OCI-LY7 (cell line): ENCODE measurements at places on chromosomes 5 and 9.

DNA sequence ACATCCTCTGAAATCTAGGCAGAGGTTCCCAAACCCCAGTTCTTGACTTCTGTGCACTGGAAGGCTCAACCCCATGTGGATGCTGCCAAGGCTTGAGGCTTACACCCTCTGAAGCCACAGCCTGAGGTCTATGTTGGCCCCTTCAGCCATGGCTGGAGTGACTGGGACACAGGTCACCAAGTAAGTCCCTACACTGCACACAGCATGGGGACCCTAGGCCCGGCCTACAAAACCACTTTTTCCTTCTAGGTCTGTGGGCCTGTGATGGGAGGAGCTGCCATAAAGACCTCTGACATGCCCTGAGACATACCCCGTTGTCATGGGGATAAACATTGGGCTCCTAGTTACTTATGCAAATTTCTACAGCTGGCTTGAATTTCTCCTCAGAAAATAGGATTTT is 418.8 kb upstream of the CCNH start:
- no peak for DNase-seq

DNA sequence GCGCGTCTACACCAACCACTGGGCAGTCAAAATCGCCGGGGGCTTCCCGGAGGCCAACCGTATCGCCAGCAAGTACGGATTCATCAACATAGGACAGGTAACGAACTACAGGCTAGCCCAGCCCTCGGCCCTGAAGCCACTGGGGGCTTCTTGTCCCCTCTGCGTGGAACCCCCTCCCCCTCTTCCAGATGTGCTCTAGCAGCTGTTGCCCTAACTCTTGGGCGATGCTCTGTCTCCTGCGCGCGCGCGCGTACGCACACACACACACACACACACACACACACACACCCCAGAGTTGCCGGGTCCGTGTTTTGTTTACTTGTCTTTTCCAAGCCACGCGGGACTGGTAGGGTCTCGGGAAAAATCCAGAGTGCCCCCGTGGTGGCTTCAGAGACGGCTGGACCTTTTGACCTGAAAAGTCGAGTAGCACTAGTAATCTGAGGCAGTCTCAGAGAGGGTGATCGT is 836 bp downstream of the PCSK5 start:
- no peak for DNase-seq

- no peak for DNase-seq
These were observed 33.6 kb downstream of the HTR4 start for GRCh38 chr5:148620696-148621095.

GRCh38 chr5:14326035-14326903 is 183.1 kb downstream of the TRIO start:
- DNase-seq = no peak

DNA sequence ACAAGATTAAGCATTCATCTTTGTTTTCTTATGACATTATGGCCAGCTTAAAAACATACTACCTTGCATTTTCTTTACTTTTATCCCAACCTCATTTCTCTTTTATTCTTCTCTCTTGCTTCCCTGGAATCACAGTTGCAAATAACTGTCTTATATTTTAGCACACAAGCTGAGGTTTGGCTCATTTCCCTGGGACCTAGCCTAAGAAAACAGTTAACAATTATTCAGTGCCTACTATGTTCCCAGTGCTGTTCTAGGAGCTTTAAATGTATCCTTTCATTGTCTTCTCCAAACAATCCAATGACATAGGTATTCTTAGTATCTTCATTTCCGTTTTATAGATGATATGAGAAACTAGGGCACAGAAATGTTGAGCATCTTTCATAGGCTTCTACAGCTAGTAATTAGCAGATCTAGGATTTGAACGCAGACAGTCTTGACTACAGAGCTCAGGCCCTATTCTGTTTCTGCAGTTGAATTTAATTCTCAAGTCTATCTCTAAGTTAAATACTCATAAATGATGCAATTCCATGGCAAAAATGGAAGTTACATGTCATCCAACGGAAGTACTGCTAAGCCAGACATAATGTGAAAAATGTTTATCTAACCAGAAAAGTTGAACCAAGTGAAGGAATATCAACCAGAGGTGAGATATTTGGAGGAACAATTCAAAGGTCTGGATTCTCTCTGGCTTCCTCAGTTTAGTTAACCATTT is 52.3 kb upstream of the MTAP start:
- DNase-seq = no peak

DNA sequence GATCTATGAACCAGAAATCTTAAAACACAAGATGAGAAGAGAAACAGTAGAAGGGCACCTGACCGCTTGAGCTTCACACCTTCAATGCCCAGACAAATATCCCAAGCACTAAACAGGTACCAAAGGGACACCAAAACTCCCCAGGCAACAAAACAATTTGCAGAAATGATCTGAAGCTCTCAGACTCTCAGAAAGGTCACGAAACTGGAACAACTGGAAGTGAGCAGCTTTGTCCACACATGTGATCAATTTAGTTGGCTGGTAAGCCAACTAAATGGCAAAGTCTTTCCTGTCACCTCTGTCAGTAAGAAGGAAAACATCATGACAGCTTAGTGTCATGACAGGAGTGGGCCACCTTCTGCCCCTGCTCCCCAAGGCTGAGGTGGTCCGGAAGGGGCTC is 4.1 kb downstream of the IPPK start:
- DNase-seq = no peak

DNA sequence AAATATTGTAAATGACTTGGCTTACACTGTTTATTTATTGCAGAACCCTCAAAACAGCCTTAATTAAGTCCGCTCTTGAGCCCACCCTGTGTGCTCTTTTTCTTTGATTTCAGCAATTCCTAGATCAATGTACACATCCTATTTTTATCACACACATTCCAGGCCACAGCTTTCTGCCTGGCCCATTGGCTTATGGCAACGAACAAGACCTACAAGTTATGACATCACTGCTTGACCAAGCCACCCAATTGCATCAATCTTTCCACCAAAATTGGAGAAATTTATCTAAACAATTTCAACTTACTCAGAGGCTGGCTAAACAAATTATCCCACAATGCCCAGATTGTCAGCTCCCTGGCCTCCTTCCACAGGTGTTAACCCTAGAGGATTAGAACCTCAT is 158.4 kb downstream of the CPLANE1 start:
- DNase-seq = no peak

GRCh38 chr9:90848866-90849265 is 47.2 kb downstream of the SYK start:
- no peak for DNase-seq

- no peak for DNase-seq
These were observed 786 bp downstream of the PCDHB5 start for GRCh38 chr5:141135718-141136266.
